Dermis microvascular lymphatic vessel endothelial cell (primary cell): ENCODE measurements at places on chromosomes 2 and 18. TPM values are rescaled to one million over a fixed set of nuclear protein-coding genes. Genes with fewer than 3 reads are reported as not detected.

The ELOA2 gene
- total RNA-seq: not detected in 2 replicates

The SNRPD1 gene
- 10.4 and 14.1 TPM in 2 replicates for total RNA-seq

The BOLL gene
- not detected in 2 replicates for total RNA-seq

The ASB3 gene
- total RNA-seq: 22.1 and 25.4 TPM in 2 replicates

The ZNF638 gene
- 75.6 and 77.1 TPM in 2 replicates for total RNA-seq

The C1QL2 gene
- total RNA-seq: not detected in 2 replicates

The TANC1 gene
- total RNA-seq: 49.7 and 85.7 TPM in 2 replicates

The CAPN14 gene
- under 0.01 TPM in 2 replicates for total RNA-seq

GRCh38 chr2:186379052-186379451 lies 107.0 kb upstream of the ZC3H15 start:
- DNase-seq: no peak

GRCh38 chr2:204491528-204491927 lies 53.7 kb upstream of the PARD3B start:
- peak; percentile 40 for DNase-seq

GRCh38 chr2:227188292-227188691 lies 23.9 kb downstream of the COL4A3 start:
- peak; percentile 21 for DNase-seq

DNA sequence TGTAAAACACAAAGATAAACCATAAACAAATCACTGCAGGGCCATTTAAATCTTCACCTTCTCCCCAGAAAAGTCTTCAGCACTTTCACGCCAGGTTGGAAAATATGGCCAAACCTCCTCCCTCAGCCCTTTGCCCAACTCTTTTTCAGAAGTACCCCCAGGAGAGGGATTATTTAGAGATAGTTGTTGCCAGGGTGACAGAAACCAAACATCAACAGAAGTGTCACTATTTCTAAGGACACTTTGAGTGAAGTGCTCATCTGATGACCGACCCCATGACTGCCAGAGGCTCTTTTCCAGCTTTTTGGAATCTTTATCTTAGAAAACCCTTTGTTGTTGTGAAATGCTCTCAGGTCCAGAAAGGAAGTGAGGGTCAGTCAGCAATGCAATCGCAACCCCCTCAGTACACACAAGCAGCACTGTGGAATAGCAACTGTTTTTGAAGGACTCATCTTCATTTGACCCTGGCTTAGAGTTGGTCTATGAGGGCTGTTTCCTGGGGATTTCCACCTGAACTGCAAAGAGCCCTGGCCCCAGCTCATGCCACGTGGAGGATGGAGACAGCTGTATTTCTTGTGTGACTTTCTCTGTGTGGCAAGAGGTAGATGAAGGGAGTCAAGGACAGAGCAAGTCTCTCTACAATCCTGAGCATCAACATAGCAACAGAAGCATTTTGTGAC lies 114.0 kb upstream of the STON1 start:
- peak; percentile 44 for DNase-seq

DNA sequence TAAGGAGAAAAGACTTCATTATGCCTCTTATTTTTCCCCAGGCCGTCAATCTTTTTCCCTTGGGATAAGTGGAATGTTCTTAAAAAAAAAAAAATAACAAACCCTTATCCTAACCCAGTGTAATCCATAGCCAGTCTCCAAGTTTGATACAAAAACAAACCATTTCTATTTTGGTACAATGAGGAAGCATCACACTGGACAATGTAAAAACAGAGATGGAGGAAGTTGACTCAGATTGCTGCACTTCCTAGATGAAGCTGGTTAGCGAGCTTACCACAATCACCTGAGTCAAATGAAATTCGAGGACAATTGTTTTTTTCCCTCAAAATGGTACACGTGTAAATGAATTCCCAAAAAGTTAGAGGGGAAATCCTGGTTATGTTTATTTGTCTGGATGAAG lies 259.7 kb downstream of the TCF4 start:
- DNase-seq: peak; percentile 96

DNA sequence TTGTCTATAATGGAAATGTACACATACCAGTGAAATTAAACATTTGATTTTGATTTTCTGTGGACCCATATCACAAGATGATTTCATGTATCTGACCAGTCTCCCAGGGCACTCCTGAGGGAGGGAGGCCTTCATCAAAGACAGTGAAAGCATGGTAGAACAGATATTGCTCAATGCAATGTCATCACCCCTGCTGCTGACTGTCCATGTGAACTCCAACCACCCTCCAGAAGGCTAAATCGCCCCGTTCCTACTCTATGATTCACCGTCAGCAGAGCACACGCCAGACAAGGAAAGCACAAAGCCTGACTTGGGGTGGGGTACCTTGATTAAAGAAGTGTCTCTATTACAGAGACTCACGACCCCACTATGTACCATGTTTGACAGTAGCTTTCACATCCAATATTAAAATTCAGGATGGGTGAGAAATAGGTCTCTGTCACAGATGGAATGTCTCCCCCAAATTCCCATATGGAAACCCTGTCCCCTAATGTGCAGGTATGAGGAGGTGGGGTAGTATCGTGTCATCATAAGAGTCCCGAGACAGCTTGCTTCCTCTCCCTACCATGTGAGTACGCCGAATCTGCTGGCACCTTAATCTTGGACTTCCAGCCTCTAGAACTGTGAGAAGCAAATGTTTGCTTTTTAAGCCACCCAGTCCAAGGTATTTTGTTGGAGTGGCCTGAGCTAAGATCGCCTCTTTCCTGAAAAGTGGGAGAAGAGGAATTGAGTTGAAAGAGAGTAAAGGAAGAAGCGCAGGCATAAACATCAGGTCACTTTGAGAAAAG lies 42.4 kb downstream of the CYB5A start:
- no peak for DNase-seq

GRCh38 chr18:7164323-7165004 lies 46.9 kb upstream of the LAMA1 start:
- DNase-seq: no peak

DNA sequence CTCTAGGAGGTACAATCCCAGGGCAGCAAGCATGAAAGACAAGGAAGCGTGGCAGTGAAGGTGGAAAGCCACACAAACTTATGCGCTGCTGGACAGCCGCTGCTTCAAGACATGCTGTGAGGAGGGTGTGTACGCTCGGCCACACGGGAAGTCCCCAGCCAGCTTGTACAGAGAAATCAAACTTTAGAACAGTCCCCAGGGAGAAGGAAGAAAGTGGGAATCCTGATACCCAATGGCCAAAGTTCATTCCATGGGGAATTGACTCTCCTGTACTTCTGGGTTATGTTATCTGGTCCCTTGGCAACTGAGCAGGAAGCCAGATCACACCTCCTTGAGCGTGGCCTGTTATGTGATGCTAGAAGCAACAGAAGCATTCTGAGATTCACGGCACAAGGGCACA lies 86.1 kb upstream of the BOD1L2 start:
- DNase-seq: no peak

GRCh38 chr2:12176623-12177454 lies 430.4 kb downstream of the LPIN1 start:
- peak; percentile 64 for DNase-seq

- no peak for DNase-seq
Observed at GRCh38 chr2:56347881-56348280, 164.1 kb downstream of the CCDC85A start.

DNA sequence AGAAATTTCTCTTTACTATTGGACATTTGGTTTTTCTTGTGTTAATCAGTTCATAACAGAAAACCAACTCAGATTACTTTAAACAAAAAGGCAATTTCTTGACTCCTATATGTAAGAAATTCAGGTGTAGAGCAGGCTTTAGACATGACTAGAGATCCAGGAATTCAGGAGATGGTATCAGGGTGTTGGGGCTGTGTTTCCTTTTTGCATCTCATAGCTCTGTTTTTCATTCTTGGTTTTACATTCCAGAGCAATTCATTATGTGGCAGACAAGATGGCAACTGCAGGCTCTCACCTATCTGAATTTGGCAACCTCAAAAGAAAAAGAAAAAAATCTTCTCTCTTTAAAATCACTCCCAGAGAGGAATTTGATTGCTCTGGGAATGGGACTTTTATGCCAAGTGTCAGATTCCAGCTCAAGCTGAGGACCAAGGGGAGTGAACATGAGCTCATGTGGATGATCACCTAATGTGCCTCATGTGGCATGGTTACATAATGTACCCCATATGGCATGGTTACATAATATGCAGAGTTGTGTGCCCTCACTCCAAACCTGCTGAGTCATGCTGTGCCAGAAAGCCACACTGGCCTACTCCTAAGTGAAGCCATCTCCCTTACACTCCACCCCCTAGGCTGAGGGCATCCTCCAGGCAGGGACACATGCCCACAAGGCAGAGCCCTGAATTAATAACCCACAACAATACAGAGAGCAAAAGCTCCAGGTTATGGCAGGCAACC lies 282.7 kb downstream of the MBD2 start:
- no peak for DNase-seq

GRCh38 chr2:71224935-71225334 lies 2.0 kb downstream of the PAIP2B start:
- no peak for DNase-seq

DNA sequence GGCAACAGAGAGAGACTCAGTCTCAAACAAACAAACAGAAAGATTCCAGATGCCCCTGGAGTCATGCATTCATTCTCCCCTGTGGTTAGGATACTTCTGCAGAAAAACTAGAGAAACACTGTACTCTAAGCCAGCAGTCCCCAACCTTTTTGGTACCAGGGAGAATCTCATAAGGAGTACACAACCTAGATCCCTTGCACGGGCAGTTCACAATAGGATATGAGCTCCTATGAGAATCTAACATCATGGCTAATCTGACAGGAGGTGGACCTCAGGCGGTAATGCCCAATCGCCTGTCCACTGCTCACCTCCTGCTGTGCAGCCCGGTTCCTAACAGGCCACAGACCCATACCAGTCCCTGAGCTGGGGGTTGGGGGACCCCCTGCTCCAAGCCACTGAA lies 18.3 kb downstream of the PSME4 start:
- DNase-seq: no peak
